ENCODE measurements at places on chromosomes 2 and 18.

DNA sequence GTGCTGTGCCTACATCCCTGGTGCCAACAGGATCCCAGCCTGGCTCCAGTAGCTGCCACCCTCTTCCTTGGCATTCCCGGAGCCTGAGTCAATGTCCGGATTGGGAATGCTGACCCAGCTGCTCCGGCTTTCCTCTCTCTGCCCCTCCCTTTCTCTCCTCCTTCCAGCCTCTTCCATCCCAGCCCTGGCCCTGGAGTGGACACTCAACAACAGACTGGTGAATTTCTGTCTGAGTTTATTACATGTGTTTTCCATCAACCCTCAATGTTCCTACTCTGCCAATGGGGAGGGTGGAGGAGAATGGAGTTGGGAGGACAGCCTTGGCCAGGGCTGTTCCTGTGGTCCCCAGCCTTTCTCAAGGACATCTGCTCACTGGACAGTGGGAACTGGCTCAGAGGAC lies 917 bp upstream of the PRKAG3 start:
- DNase-seq, result no peak

- DNase-seq, result no peak
Measured at GRCh38 chr2:11305958-11306357, 38.5 kb downstream of the ROCK2 start.

GRCh38 chr2:235928751-235929370 lies 239.3 kb downstream of the GBX2 start:
- DNase-seq, result no peak

- no peak for DNase-seq
Measured at GRCh38 chr2:65716698-65717097, 284.3 kb upstream of the SPRED2 start.

DNA sequence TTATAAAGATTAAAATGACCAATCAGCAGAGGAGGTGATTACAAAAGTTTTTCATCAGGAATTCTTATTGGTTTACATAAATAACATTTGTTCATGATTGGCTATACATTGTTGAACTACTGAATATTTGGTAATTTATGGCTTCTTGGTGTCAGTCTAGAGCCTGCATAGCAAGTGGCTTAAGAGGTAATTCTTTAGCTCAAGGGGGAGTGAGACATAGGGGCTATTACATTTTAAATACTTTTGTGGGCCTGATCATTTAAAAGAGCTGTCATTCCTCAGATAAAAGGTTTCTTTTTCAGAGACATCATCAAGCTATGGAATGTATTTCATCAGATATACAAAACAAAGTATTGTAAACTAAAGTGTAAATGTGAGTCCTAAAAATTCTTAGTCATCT lies 373.8 kb downstream of the EPHA4 start:
- no peak for DNase-seq

GRCh38 chr2:231545105-231545902 lies 15.1 kb upstream of the NMUR1 start:
- DNase-seq, result no peak

GRCh38 chr18:74608681-74609080 lies 11.0 kb downstream of the ZNF407 start:
- DNase-seq, result no peak

- DNase-seq, result no peak
Measured at GRCh38 chr2:205749078-205749477, 66.8 kb downstream of the NRP2 start.

- DNase-seq, result no peak
Measured at GRCh38 chr18:38654946-38655345, 1089.3 kb upstream of the CELF4 start.

DNA sequence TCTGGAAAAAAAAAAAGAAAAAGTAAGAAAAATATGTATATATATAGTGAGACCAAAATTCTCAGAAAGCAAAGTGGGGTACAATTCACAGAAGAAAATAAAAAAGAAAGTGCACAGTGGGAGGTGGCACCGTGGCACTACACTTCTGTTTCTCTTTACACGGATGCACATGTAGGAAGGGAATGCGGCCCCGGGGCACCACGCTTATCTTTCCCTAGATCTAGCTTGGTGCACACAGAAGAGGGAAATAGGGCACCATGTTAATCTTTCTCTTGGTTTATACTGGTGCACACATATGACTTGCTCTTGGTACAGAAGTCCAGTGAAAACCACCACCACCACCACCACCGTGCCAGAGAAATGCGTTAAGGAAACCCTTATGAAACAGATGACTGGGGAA lies 32.0 kb downstream of the EIPR1 start:
- DNase-seq, result no peak

GRCh38 chr2:28401411-28401810 lies 8.8 kb downstream of the FOSL2 start:
- no peak for DNase-seq

DNA sequence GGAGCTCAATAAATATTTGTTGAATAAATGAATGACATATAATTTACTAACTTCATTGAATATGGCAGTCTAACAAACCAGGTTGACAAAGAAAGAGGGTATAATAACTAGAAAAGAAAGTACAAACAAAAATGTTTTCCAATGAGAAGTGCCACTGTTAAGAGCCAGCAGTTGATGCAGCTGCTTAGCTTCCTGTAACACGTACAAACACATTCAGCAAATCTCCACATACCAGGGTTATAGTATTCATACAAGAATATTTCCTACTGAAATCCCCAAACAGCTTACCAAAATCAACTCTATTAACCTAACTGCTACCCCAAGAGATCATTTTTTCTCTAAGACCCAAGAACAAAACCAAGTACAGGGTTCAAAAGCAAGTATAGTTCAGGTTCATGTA lies 77.7 kb downstream of the THADA start:
- no peak for DNase-seq

Measured in NCI-H1930 (cell line).